ENCODE measurements at places on chromosomes 3 and 15.

- DNase-seq = no peak
Measured at GRCh38 chr3:66638717-66639116, 137.9 kb upstream of the LRIG1 start.

DNA sequence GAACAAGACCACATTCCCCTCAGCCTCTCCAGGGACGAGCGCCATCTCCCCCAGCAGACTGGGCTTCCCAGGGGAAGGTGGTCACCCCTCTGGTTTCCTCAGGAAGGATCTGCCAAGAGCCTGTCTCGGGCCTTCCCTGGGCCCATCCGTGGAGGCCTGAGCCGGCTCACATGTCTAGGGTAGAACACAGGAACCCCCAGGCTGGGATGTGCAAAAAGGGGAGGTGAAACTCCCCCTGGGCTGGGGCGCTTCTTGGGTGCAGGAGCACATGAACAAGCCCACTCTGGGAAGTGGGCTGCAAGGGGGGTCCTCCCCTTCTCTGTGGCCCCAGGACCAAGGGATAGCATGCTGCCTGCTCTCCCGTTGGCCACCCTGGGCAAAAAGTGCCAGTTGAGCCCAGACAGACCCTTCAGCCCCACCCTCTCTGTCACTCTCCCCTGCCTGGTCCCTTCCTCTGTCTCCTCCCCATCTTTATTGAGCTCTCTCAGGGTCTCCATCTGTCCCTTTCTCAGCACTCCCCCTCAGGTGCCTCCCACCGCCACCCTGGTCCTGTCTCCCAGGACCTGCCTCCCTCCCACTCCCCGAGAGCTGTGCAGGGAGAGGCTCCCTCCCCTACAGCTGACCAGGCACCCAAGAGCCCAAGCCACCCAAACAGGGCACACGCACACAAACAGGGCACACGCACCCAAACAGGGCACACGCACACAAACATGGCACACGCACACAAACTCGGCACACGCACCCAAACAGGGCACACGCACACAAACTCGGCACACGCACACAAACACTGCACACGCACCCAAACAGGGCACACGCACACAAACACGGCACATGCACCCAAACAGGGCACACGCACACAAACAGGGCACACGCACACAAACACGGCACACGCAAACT is 864 bp downstream of the SEMA3G start:
- no peak for DNase-seq

- DNase-seq = no peak
Measured at GRCh38 chr3:44419923-44420650, 57.4 kb downstream of the ZNF445 start.

- DNase-seq = no peak
Measured at GRCh38 chr3:189995129-189995528, 125.6 kb downstream of the P3H2 start.

GRCh38 chr3:70507486-70507885 is 195.0 kb upstream of the MDFIC2 start:
- no peak for DNase-seq

DNA sequence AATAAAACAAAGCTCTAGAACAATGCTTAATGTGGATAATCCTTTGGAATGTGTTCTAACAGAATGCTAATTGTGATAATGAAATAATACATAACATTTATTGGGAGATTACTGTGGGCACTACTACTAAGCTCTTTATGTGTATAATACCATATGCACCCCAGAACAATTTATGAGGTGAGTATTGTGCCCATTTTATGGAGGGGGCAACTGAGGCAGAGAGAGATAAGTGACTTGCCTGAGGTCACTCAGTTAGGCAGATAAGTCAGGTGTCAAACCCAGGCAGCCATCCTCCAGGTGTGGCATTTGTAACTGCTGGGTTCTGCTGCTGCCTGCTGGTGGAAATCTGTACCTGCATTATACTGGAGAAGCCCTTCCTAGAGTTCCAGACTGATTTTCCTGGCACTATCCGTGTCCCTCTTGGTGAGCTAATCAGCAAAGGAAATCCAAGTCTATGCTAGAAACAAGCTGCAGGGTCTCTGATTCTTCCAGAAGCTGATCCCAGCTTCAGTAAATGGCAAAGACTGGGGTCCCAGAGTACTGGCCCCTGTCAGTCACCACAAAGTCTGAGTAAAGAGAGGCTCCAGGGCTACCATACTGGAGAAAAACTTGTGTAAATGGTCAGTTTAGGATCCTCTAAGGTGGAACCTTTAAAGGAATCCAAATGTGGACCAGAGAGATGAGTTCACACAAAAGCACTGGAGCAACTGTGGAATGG is 22.6 kb upstream of the RBP1 start:
- DNase-seq = no peak

GRCh38 chr3:150055332-150055731 is 84.6 kb upstream of the PFN2 start:
- DNase-seq = no peak

Data from AG09309 (cell line).